ENCODE measurements at places on chromosomes 2 and 18. TPM values are rescaled to one million over a fixed set of nuclear protein-coding genes. Genes with fewer than 3 reads are reported as not detected.

DNA sequence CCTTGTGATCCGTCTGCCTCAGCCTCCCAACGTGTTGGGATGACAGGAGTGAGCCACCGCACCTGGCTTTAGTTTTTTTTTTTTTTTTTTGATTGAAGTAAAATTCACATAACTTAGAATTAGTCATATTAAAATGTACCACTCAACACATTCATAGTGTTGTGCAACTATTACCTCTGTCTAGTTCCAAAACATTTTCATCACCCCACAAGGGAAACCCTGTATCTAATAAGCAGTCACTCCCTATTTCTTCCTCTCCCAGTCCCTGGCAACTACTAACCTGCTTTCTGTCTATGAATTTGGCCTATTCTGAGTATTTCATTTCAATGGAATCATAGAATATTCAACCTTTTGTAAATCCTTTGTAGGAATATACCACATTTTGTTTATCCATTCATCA, 123.9 kb upstream of the FAM117B start:
- peaks cover 23% of the 10 kb centered on the region for H3K36me3 ChIP-seq
- no peak overlapping the region for H3K4me3 ChIP-seq
- no peaks in the 10 kb centered on the region for H3K4me1 ChIP-seq
- no peak for DNase-seq
- H3K27me3 ChIP-seq = no peaks in the 10 kb centered on the region

DNA sequence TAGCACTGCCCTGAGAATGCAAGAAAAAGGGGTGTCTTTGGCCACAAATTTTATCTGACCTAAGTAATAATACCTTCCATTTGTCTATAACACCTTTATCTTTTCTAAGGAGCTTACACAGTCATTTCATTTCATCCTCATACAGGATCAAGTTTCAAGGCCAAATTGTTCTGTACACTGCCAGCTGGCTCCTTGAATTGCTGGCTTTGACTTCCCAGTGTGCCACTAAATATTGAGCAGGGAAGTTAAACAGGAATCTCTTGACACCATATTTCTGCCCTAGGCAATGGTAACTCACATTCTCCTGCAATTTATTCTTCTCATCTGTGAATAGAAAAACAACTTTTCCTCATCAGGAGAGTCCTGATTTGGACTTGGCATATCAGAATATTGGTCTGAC, 195.1 kb upstream of the LRP1B start:
- H3K4me1 ChIP-seq = no peaks in the 10 kb centered on the region
- H3K27me3 ChIP-seq = no peaks in the 10 kb centered on the region
- H3K36me3 ChIP-seq = no peaks in the 10 kb centered on the region

GRCh38 chr2:159026170-159026569, 57.7 kb downstream of the TANC1 start:
- no peak overlapping the region for H3K4me3 ChIP-seq
- H3K27me3 ChIP-seq = no peaks in the 10 kb centered on the region
- DNase-seq = no peak
- peak overlapping the region; percentile 11 for H3K27ac ChIP-seq
- H3K4me1 ChIP-seq = no peaks in the 10 kb centered on the region

- peaks cover 5% of the 10 kb centered on the region for H3K4me1 ChIP-seq
- no peaks in the 10 kb centered on the region for H3K27me3 ChIP-seq
- no peak overlapping the region for H3K27ac ChIP-seq
- no peak overlapping the region for H3K4me3 ChIP-seq
Measured at GRCh38 chr2:8307606-8308180, 374.2 kb upstream of the ID2 start.

GRCh38 chr18:34003687-34004086, 221.0 kb downstream of the NOL4 start:
- no peak overlapping the region for H3K4me3 ChIP-seq
- H3K27ac ChIP-seq = no peak overlapping the region
- H3K4me1 ChIP-seq = no peaks in the 10 kb centered on the region
- no peaks in the 10 kb centered on the region for H3K27me3 ChIP-seq
- DNase-seq = no peak

- no peaks in the 10 kb centered on the region for H3K27me3 ChIP-seq
- H3K4me1 ChIP-seq = no peaks in the 10 kb centered on the region
- peak overlapping the region; percentile 81 for H3K27ac ChIP-seq
- peak; percentile 89 for DNase-seq
- H3K4me3 ChIP-seq = no peak overlapping the region
Measured at GRCh38 chr2:28683100-28683706, 68.4 kb upstream of the PPP1CB start.

- no peaks in the 10 kb centered on the region for H3K27me3 ChIP-seq
- H3K27ac ChIP-seq = no peak overlapping the region
- H3K4me3 ChIP-seq = no peak overlapping the region
- H3K4me1 ChIP-seq = no peaks in the 10 kb centered on the region
Measured at GRCh38 chr2:182281276-182281675, 145.6 kb downstream of the PDE1A start.

GRCh38 chr2:157318884-157319283, 6.7 kb downstream of the ERMN start:
- H3K27me3 ChIP-seq = no peaks in the 10 kb centered on the region
- H3K4me3 ChIP-seq = no peak overlapping the region
- H3K27ac ChIP-seq = no peak overlapping the region

- no peak for DNase-seq
- peak overlapping the region; percentile 79 for H3K27ac ChIP-seq
- H3K36me3 ChIP-seq = no peaks in the 10 kb centered on the region
- peaks cover 77% of the 10 kb centered on the region for H3K4me1 ChIP-seq
- H3K4me3 ChIP-seq = no peak overlapping the region
- H3K27me3 ChIP-seq = no peaks in the 10 kb centered on the region
Measured at GRCh38 chr2:9552219-9553178, 3.1 kb downstream of the ADAM17 start.

- H3K36me3 ChIP-seq = no peaks in the 10 kb centered on the region
- no peak overlapping the region for H3K27ac ChIP-seq
- no peak overlapping the region for H3K4me3 ChIP-seq
- H3K27me3 ChIP-seq = no peaks in the 10 kb centered on the region
Measured at GRCh38 chr18:53639687-53640086, 584.8 kb downstream of the MBD2 start.

UPP2 gene
- total RNA-seq = not detected

- no peak for DNase-seq
- peaks cover 18% of the 10 kb centered on the region for H3K36me3 ChIP-seq
- no peaks in the 10 kb centered on the region for H3K27me3 ChIP-seq
- H3K4me1 ChIP-seq = no peaks in the 10 kb centered on the region
- peak overlapping the region; percentile 93 for H3K27ac ChIP-seq
- H3K4me3 ChIP-seq = peak overlapping the region; percentile 96
Measured at GRCh38 chr18:57621246-57621604, 411 bp downstream of the NARS1 start.

- no peak overlapping the region for H3K4me3 ChIP-seq
- H3K27ac ChIP-seq = no peak overlapping the region
- H3K4me1 ChIP-seq = no peaks in the 10 kb centered on the region
- DNase-seq = no peak
- no peaks in the 10 kb centered on the region for H3K36me3 ChIP-seq
Measured at GRCh38 chr18:28588884-28589549, 412.1 kb upstream of the CDH2 start.

Data from right atrium auricular region (tissue), 2 donors.